ENCODE measurements at places on chromosomes 2 and 18.
A peak's percentile ranks its signal among the peaks of the same experiment; 100 is the strongest.

DNA sequence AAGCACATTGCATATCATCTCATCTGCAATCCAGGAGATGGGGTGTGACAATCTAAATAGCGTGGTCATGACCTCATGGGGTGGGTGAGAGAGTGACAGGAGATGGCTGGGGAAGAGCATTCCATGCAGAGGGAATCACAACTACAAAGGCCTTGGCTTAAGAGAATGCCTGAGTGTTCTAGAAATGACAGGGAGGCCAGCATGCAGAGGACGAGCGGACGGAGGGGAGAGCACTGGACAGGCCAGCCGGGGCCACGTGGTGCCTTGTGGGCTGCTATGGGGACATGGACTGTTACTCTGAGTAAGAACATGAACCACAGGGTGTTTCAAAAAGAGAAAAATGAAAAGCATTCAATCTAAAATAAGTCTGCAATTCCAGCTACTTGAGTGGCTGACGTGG, 117.9 kb upstream of the ODC1 start:
- DNase-seq: no peak

DNA sequence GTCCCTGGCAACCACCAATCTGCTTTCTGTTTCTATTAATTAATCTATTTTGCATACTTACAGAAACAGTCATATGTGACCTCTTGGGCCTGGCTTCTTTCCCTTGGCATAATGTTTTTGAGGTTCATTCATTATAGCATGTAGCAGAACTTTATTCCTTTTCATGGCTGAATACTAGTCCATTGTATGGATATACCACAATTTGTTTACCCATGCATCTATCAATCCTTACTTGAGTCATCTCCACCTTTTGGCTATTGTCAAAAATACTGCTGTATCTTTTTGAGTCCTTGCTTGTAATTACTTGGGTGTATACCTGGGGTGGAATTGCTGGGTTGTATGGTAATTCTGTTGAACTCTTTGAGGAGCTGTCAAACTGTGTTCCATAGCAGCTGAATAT, 126.8 kb downstream of the CTIF start:
- DNase-seq: no peak

DNA sequence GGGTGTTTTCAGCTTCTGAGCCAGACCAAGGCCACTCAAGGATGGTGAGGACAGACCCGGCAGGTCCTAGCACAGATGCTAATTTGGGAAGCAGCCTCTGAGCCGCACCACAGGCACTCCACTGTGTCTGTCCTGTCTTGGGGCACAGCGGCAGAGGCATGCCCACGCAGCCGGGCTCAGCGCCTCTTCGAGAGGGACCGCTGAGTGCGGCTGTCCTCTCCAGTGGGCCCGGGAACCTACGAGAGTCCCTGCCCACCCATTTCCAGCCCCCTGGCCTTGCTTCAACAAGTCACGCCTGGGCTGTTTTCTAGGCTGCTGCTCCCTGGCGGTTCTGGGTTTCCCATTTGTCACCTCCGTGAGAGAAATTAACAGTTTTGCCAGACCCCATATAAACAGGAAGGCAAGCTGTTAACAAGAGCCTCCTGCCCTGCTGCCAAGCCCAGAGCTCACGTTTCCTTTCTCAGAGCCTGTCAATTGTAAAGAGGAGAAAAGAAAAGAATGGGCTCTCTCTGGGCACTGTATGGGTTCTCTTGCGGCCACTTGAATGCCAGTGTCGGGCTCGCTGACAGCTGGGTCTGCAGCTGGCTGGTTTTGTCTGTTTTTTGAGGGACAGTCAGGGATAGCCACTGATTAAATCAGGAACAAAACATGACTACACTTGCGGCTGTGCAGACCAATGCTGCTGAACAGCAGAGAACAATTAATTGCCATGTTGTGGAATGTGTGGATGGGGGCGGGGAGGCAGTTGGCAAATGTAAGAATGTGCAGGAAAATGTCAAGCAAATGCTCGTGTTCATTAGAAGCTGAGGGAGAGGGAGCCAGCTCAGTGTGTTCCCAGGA, 30.6 kb downstream of the TMEM17 start:
- peak; percentile 38 for DNase-seq

DNA sequence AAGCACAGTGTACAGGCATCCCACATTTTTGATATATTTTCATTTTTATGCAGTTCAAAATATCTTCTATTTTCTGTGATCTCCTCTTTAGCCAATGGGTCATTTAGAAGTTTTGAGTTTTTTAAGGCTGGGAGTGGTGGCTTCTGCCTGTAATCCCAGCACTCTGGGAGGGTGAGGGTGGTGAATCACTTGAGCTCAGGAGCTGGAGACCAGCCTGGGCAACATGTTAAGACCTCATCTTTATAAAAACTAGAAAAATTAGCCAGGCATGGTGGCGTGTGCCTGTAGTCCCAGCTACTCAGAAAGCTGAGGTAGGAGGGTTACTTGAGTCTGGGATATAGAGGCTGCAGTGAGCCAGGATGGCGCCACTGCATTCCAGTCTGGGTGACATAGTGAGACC, 17.8 kb downstream of the UBR3 start:
- no peak for DNase-seq

GRCh38 chr2:170087413-170087793, 90.5 kb upstream of the MYO3B start:
- DNase-seq: no peak

DNA sequence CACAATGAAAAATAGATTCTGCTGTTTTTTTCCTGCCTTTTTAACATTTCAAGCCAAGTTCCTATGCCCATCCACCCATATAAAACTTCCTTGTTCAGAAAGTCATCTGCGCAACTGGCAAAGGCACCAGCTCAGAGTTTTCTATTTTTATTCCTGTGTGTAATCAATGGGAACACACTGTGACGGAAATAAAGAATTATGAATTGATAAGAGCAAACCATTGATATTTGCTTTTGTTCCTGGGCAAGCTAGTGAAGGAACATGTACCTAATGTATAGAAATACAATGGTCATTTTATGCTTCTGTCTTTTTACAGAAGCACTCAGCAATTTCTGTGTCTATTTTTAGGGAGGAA, 30.8 kb upstream of the AAK1 start:
- peak; percentile 10 for DNase-seq

DNA sequence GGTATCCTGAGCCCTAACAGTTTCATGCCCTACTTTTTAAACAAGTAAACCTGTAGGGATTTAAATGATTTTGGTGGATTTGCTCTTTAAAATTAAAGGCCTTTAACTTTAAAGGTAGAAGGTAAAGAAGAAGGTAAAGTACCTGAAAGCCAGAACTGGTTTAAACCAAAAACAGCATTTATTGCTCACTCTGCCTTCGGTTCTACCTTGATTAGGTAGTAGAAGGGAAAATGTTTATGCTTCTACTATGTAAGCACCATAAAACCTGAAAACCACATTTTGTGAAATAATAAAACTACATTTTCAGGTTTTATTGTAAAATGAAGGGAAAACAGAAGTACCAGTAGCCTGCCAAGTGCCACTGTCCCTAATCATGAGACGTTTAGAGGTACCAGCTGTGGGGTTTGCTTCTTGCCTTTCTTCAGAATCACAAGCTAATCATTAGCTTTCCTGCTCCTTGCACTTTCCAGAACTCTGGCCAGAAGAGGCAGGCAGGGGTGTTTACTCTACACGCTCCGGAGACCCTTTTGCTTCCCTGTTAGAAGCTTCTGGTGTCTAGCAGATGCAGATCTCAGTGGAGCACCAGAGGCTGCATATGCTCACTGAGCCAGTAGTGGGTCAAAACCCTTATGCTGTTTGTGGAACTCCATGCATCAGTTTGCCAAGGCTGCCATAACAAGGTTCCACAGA, 33.3 kb downstream of the RPIA start:
- no peak for DNase-seq

DNA sequence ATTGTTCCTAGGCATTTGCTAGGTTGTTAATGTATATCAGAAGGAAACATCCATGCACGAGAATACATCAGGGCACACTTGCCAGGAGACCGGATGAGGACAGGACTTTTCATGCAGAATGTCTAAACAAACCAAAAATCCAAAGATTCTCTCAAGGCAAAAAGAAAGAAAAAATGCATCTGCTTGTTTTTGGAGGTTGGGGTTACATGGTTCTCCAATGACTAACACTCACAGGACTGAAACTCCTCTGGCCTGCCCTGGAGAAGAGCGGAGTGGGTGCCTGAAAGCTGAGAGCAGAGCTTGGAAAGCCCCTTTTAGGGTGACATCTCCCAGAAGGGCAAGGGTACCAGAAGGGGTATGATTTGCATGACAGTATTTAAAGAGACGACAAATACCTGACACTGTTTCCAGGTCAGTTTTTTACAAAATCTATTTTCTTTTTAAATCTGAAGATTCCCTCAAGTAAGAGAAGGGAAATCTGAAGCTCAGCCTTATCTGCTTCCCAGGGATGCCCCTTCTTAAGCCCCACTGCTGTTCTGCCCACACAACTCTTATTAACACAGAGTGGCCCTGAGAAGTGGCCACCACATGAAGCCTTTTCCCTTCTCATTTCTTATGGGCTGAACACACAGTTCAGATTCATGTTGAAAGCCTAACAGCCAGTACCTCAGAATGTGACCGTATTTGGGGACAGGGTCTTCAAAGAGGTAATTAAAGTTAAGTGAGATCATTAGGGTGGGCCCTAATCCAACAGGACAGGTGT, 216.4 kb downstream of the STK39 start:
- DNase-seq: no peak

DNA sequence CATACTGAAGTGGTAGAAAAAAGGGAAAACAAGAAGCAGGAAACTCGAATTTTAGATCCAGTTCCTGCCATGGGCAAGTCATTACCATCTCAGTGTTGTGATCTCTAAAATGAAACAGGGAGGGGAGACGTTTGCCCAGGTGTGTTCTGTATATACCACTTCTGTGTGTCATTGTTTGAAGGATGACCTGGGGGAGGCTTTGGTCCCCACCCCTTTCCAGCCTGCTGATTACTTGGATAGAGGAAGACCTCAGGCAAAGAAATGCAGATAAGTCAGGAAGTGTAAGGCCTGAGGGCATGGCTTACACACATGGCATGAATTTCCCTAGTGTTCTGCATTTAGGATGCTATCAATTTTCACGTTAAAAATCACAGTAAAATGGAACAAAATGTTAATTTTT, 205.2 kb upstream of the CXCR4 start:
- DNase-seq: no peak

DNA sequence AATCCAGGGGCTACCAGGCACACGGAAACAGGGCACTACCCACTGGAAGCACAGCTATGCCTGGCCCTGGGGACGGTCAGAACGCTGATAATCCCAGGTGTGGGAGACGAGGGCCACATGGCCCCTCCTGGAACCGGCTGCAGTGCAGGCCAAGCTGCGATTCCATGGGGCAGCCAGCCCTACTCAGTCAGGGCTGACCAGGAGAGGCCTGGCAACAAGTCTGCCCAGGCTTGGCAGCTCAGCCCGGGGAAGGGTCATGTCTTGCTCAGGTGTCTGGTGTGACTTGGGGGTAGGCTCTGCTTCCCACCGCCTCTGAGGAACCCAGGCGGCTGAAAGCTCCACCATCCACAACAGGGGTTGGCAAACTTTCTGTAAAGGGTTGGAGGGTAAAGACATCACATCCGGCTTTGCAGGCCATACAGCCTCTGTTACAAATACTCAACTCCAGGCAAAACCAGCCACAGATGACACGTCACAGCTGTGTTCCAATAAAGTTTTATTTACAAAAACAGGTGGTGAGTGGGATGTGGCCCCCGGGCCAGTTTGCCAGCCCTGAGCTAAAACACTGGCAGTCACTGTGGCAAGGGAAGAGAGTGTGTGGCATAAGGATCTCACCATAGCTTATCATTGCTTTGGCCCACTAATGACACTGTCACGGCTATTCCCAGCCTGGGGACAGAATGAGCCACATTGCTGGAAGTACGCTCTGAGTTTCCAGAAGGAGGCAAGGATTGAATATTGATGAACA, 85.2 kb downstream of the NDUFA10 start:
- DNase-seq: no peak

Data from hippocampal formation (tissue), 2 donors.